ENCODE measurements at places on chromosomes 16 and 17. TPM values are rescaled to one million over a fixed set of nuclear protein-coding genes. Genes with fewer than 3 reads are reported as not detected.

DNA sequence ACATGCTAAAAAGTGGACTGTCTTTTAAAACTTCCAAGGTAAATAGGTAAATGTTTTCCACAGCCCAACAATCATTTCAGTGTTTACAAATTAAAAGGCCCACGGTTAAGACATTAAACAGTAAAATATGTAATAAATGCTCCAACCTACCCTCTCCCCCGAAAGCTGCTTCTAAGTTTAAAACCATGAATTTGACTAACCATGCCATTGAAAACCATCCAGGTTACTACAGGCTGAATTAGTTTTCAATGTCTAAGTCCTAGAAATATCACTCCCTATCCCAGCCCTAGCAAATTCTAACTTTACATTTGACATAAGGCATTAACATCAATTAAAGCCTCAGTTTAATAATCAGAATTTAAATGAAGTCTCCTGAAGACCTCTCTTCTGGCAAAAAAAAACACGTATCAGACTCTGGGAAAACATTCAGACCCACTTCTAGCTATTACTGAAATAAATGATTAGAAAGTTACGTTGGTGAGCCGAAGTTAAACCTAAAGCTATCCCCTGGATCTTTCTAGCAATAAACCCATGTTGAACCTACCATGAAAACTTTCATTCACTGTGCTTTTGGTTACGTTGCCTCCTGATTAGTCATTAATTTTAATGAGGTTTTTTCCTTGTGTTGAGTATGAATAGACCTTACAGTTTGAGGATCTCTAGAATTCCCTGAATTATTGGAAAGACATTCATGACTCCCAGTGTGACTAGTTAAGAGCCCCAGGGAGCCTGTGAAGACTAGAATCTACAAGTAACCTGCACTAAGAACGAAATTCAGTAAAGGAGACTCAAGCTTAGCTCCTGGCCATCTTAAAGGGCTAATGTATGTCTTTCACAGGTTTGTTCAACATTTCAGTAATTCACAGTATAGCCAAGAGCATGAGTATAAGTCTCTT lies 1.7 kb upstream of the POLG2 start:
- H3K36me3 ChIP-seq, result peaks cover 44% of the 10 kb centered on the region
- no peak for DNase-seq
- H3K4me3 ChIP-seq, result no peak overlapping the region
- H3K27ac ChIP-seq, result peak overlapping the region; percentile 83

DNA sequence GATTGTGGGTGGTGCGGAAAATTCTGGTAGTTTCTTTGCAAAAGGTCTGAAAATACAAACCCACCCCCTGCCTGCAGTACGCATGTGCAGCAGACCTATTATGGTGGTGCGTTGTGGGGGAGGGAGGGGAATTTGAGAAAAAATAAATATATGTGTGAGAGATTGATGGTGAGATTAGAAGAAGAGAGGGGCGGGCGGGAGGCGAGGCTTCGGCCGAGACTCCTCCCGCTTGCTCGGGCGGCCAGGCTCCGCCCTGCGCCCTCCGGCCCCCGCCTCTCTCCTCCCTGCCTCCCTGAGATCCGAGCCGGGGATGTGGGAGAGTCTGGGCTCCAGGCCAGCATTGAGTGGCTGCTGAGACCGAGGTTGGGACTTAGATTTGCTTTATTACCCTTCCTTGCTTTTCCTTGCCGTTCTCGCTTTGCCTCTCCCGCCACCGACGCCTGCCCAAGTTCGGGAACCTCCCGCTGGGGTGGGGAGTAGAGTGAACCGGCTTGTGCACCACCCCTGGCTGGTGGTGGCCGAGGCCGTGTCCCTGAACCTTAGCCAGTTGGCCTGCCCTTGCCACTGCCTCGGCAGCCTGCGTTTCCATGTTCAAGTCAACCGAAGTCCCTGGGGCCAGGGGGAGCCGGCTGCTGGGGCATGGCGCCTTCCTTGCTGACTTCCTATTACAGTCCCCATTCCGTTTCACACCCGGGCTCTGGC lies 956 bp upstream of the CHD3 start:
- H3K27ac ChIP-seq, result no peak overlapping the region
- no peak overlapping the region for H3K4me3 ChIP-seq
- H3K36me3 ChIP-seq, result peaks cover 11% of the 10 kb centered on the region

DNA sequence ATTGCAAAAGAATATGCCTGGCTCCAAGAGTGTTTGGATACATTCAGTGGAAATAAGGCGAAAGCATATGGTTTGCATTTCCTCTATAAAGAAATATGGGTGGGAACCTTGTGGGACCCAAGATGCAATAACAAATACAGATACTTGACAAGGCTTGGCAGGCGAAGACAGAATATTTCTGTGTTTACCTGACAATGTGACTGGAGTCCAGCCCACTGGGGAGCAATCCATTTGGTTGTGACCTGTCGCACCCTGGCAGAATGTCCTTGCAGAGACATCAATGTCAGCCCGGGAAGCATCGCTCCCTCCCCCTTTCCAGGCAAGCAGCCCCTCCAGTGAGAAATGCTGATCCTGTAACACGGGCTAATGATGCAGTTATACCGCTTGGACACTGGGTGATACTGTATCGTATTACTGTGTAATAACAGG lies 296.6 kb downstream of the MAF start:
- H3K27me3 ChIP-seq, result peaks cover 28% of the 10 kb centered on the region
- H3K36me3 ChIP-seq, result no peaks in the 10 kb centered on the region
- no peak overlapping the region for H3K27ac ChIP-seq
- no peak for DNase-seq

NOG gene
- 2.0 TPM for total RNA-seq

DNA sequence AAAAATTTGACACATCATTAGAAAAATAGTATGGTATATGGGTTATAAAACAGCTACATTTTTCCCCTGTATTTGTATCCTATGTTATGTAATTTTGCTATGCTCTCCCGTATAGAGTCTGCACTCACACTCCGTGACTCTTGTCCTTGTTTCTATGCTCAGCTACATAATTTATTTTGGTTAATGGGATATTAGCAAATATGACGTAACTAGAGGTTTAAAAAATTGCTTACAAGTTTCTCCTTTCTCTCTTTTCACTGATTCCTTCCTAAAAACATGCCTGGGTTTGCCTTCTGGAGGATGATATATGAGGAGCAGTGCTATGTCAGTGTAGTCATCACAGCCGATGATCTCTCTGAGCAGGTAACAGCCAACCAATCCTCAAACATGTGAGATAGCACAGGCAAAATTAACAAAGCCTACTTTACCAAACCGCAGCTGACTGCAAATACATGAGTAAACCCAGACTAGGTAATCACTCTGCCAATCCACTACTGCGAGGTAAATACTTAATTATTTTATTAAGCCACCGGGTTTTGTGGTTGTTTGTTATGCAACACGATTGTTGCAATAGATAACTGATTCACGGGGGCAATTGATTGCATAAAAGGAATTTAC lies 126.9 kb downstream of the KIF2B start:
- no peak for DNase-seq
- H3K27ac ChIP-seq, result no peak overlapping the region
- no peaks in the 10 kb centered on the region for H3K36me3 ChIP-seq
- no peaks in the 10 kb centered on the region for H3K27me3 ChIP-seq
- H3K4me3 ChIP-seq, result no peak overlapping the region

GID4 gene
- total RNA-seq, result 9.7 TPM

ARL4D gene
- 33.8 TPM for total RNA-seq

DNA sequence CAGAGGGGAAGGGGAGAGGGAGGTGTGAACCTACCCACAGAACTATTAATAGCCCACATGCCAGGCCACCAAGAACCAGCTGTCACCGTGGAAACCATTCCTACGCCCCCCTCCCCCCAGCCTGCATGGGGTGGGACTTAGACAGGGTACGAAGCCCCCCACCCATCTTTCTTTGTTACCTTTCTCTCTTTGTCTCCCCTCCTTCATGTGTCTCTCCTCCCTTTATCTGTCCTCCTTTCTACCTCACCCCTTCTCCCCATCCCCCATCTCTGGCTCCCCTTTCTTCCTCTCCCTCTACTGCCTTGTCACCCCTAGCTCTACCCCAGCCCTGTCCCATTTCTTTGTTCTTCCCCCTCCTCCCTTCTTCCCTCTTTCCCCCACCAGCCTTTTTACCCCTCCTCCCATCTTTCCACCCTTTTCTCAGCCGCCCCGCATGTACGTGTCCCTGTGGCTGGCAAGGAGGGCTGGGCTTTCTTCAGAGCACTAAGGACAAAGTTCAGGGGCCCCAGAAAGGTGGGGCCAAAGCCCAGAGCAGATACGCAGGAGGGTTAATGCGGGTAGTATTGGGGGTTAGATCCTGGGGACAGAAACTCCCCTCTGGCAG lies 8.0 kb downstream of the THRA start:
- H3K27me3 ChIP-seq, result no peaks in the 10 kb centered on the region
- no peaks in the 10 kb centered on the region for H3K36me3 ChIP-seq
- peak overlapping the region; percentile 6 for H3K4me3 ChIP-seq
- peaks cover 94% of the 10 kb centered on the region for H3K4me1 ChIP-seq
- peak overlapping the region; percentile 68 for H3K27ac ChIP-seq

DNA sequence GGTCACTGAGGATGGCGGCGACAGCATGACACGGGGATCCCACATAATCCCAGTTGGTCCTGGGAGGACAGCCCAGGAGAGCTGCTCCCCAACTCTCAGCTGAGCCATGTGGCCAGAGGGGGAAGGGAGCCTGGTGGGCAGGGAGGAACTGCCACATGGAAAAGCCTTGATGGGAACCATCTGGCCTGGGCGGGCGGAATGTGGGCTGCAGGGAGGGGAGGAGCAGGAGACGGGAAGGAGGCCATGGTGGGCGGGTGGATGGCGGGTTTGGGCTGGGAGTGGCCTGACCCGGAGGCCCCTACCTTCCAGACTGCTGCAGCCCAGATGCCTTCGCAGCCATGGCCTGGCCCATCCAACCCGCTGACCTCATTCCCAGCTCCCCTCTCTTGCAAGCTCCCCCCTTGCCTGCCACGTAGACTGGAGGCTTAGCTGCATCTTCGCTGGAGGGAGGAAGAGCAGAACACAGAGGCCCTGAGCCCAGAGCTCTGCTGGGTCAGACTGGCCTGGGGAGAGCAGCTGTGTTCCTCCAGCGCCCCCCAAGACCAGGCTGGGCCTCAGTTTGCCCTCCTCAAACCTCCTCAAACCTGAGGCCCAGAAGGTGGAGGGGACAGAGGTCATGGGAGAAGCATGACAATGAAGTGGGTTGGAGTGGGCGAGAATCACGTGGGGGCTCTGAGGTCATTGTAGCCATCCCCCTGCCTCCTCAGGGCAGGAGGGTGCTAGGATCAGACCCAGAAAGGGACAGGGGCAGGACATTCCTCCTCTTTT lies 8.2 kb upstream of the COL1A1 start:
- H3K27me3 ChIP-seq, result no peaks in the 10 kb centered on the region
- peaks cover 100% of the 10 kb centered on the region for H3K4me1 ChIP-seq
- peak; percentile 100 for DNase-seq
- peak overlapping the region; percentile 100 for H3K27ac ChIP-seq
- no peaks in the 10 kb centered on the region for H3K36me3 ChIP-seq
- peak overlapping the region; percentile 69 for H3K4me3 ChIP-seq

- peak overlapping the region; percentile 85 for H3K27ac ChIP-seq
- H3K27me3 ChIP-seq, result no peaks in the 10 kb centered on the region
- DNase-seq, result no peak
- no peak overlapping the region for H3K4me3 ChIP-seq
- H3K36me3 ChIP-seq, result peaks cover 2% of the 10 kb centered on the region
Measured at GRCh38 chr16:4500272-4500671, 24.1 kb downstream of the HMOX2 start.

PHOSPHO1 gene
- not detected for total RNA-seq

- H3K4me1 ChIP-seq, result peaks cover 37% of the 10 kb centered on the region
- H3K27me3 ChIP-seq, result no peaks in the 10 kb centered on the region
- H3K27ac ChIP-seq, result peak overlapping the region; percentile 96
- peak; percentile 93 for DNase-seq
Measured at GRCh38 chr16:65123396-65124211, 1.7 kb upstream of the CDH11 start.

- peak overlapping the region; percentile 5 for H3K4me3 ChIP-seq
- H3K27ac ChIP-seq, result peak overlapping the region; percentile 82
- peaks cover 38% of the 10 kb centered on the region for H3K4me1 ChIP-seq
- H3K36me3 ChIP-seq, result no peaks in the 10 kb centered on the region
Measured at GRCh38 chr16:1470481-1471251, 4.2 kb downstream of the CLCN7 start.

ZNF205 gene
- total RNA-seq, result 13.2 TPM

TBC1D3L gene
- 20.0 TPM for total RNA-seq

CRHR1 gene
- not detected for total RNA-seq

CXCL16 gene
- total RNA-seq, result 8.0 TPM

DNA sequence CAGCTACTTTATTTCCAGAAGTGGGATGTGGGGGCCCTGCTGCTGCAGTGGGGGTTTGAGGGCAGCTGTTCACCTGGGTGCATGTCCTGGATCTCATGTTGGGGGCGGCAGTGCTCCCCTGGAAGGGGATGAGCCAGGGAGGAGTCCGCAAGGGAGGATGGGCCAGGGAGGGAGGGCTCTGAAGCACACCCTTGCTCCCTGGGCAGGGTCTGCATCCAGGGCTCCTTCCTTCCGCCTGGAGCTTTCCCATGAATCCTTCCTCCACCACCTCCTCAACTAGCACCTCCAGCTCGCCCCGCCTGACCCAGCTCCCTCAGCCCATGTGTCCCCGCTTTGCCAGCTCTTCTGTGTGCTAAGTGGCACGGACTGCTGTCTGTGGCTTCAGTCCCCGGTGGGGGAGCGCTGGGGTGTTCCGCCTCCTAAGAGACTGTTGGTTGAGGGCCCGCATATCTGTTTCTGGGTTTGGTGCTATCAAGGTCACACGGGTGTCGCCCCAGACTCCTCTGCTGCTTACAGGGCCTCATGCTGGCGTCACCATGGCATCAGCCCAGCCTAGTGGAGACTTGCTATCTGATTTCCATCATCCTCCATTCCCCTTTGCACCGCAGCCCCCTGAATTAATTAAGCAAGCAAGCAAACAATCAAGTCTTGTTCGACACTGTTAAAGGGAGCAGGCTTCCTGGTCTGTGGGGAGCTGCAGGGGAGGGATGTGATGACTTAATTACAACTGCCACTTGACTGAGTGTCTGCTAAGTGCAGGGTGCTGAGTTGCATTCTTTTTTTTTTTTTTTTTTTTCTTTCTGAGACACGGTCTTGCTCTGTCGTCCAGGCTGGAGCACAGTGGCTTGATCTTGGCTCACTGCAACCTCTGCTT lies 71.8 kb downstream of the PRKCA start:
- no peak overlapping the region for H3K4me3 ChIP-seq
- no peak for DNase-seq
- H3K4me1 ChIP-seq, result peaks cover 46% of the 10 kb centered on the region
- no peaks in the 10 kb centered on the region for H3K27me3 ChIP-seq
